ENCODE measurements at places on chromosomes 1 and 21. TPM values are rescaled to one million over a fixed set of nuclear protein-coding genes. Genes with fewer than 3 reads are reported as not detected.

P3H1 gene
- 22.2 TPM for polyA plus RNA-seq

ARTN gene
- polyA plus RNA-seq, result 1.2 TPM

FMN2 gene
- polyA plus RNA-seq, result 40.2 TPM

B4GALT2 gene
- 91.9 TPM for polyA plus RNA-seq

S100A12 gene
- 1.1 TPM for polyA plus RNA-seq

CCDC27 gene
- 0.12 TPM for polyA plus RNA-seq

RIPK4 gene
- polyA plus RNA-seq, result 10.6 TPM

SPRR2E gene
- not detected for polyA plus RNA-seq

All from brain (organoid and tissue), 16 donors.